ENCODE measurements at places on chromosomes 7 and 10.

DNA sequence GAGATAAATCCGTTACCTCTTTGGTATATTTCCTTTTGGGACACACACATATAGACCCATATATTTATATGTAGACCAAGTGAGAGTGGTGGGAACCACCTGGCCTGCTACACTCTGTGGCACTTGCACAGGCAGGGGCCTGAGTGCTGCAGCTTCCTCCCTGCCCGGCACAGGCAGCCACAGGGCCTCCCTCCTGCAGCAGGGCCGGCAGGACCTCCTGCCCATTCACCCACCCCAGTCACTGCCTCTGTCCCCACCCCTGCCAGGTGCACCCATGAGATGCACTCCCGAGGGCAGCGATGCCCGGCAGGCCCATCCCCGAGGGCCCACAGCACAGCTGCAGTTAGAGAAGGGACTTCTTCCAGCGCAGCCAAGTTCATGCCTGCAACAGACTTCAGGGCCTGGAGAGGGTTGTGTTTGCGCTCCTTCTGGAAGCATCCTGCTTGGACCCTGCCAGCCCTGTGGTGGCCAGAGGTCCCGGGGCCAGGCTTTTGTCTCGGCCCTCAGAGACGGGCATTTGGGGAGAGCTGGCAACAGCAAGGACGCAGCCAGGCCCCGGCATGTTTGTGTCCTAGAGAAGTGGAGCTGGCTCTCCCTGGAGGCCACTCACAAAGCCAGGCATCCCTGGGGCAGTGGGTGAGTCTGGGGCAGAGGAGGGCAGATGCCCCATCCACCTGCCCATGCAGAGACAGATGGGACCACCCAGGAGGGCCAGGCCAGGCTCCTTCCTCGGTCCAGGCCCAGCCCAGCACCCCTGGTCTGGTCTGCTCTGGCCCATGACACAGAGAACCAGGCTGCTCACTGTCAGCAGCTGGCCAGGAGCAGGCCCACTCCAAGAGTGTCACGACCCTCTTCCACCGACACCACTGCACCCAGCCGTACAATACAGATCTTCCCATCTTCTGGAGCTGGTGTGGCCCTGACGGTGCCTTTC is 41.4 kb downstream of the PWWP2B start:
- no peak for DNase-seq

DNA sequence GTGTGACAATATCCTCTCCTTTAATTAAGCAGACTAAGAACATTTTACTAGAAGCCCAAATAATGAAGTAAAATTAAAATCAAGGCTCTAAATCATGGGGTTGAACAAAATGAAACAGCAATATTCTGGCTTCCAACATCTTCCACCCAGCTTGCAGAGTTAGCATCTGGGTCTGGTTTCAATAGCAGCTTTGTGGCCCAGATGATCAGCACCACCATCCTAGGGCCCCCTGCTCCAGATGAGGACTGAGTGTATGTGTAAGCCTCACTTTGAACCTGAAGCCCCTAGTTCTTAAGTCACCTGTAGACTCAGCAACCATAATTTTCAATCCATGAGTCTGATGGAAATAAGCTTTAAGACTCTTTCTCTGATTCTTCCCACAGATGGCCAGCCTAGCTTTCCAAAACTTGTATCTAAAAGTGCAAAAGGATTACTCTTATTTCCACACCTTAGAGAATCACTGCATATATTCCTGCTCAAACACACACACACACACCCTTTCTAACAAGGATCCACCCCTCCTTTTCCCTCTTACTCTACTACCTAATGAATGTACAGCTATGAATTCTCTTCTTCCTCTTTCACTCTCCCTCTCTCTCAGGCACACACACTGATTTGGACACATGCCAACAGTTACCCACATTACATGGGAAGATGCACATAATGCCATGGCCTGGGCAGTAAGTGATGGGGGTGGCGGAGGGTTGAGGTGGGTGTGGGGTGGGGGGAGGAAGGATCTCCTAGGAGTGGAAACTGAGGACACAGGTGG is 3.5 kb downstream of the DENND11 start:
- no peak for DNase-seq

GRCh38 chr7:139776486-139777132 is 1.2 kb downstream of the HIPK2 start:
- DNase-seq = peak; percentile 45

DNA sequence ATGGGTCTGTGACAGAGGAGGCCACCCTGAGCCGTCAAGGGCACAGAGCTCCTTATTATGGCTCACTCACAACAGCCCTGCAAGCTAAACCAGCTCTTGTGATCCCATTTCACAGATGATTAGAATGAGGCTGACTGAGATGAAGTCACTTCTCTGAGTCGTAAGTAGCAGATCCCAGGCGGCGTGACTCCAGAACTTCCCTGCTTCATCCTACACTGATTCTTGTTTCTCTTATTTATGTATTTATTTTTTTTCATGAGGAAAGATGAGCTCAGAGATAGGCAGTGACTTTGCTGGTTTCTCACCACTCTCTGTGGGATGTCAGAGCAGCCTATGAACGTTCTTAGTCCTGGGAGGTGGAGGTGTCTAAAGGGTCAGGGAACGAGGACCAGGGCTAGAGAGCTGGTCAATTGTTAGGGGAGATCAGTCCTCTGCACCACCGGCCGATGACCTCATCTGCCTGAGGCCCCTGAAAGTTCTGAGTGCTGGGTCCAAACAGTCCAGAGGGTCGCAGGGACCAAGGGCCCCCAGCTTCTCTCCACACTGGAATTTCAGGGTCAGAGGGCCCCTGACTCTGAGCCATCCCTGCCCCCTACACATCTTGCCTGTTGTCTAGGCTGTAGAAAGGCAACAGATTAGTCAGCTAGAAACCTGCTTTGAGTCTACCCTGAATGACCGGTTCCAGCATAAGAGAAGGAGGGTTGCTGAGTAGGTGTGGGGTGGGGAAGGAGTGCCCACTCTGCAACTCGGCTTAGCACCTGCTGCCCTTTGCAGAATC is 17.9 kb downstream of the CLRN3 start:
- no peak for DNase-seq

DNA sequence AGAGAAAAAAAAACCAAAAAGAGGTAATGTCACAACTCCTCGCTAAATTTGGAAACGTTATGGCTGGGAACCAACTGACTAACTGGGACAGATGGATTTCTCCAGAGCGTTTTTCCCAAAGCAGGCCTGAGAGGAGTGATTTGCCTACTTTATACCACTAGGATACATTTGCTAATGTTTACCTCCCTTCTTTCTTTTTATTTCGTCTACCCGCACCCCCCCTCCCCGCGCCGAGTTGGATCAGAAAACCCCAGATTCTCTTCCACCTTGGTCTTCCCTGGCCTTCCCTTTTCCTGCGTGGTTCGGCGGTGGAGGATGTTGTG is 7.2 kb downstream of the CPA2 start:
- no peak for DNase-seq

DNA sequence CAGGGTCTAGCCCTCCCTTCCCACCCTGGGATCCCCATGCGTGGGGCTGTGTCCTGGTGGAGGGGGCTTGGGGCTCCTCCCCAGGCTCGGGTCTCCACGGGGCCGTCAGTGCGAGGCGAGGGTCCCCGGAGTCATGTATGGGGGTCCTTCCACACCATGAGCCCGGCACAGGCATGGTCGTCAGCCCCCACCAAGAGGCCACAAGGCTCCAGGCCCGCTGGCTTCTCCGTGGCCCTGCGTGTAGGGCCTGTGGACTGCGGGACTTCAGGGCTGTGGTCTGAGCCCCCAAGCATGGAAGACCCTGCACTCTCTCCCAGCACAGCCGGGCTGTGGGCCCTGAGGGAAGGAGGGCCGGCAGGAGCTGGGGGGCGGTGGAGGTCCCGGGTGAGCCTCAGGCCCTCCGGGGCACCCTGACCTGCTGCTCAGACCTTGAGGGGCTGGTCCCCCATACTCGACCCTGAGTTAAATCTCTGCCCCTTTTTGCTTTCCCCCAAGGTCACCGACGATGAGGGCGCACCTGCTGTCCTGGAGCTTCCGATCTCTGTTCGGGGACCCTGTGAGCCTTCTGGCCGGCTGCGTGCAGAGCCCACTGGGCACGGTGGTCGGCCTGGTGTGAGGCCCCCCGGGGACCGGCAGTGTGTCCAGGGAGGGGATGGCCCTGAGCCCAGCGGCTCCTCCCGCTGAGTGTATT is 19.7 kb downstream of the PWWP2B start:
- no peak for DNase-seq
